Adrenal gland (tissue), 19 donors: ENCODE measurements at places on chromosomes 1 and 21. TPM values are rescaled to one million over a fixed set of nuclear protein-coding genes. Genes with fewer than 3 reads are reported as not detected.

Gene CTSS
- 94.1 TPM for total RNA-seq

GRCh38 chr1:56147459-56147858 is 431.9 kb downstream of the PLPP3 start:
- no peak overlapping the region for H3K4me3 ChIP-seq
- DNase-seq, result no peak
- H3K36me3 ChIP-seq, result no peaks in the 10 kb centered on the region
- H3K4me1 ChIP-seq, result no peaks in the 10 kb centered on the region

Gene KRTAP10-12
- not detected for total RNA-seq

- H3K27ac ChIP-seq, result no peak overlapping the region
- H3K36me3 ChIP-seq, result no peaks in the 10 kb centered on the region
- H3K4me3 ChIP-seq, result no peak overlapping the region
- no peak for DNase-seq
- H3K27me3 ChIP-seq, result peaks cover 30% of the 10 kb centered on the region
Observed at GRCh38 chr1:935751-936231, 12.1 kb downstream of the SAMD11 start.

Gene OR2L13
- 1.3 TPM for total RNA-seq
